LNCaP clone FGC (cell line): ENCODE measurements at places on chromosomes 2 and 18.

DNA sequence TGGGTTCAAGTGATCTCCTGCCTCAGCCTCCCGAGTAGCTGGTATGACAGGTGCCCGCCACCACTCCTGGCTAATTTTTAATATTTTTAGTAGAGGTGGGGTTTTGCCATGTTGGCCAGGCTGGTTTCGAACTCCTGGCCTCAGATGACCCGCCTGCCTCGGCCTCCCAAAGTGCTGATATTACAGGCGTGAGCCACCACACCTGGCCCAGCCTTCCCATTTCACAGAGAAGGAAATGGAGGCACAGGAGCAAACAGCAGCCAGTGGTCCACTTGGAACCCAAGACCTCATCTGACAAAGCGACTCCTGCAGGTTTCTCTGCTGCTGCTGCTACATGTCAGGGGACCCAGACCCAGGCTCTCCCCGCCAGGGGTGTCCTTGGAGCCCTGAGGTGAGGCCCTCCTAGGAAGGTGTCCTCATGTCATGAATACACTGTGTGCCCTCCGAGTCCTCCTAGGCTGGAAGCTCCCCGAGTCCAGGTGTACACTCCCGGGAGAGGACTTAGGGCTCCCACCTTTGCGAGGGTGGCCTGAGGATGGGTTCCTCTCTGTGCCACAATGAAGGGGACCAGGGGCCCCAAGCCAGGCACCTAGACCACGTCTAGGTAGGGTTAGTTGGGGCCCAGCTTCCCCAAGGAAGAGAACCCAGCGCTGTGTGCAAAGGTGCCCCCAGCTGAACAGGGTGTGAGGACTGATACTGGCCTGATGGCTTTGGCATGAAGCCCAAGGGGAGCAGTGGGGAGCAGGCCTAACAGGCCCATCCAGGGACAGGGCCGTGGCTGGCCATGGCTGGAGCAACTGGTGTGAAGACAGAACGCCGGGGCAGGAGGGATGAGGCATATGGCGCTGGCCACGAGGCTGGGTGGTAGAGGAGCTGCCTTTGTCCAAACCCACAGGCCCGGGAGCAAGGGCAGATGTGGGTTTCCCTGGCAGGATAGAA is 56.1 kb downstream of the HS6ST1 start:
- no peak for DNase-seq

DNA sequence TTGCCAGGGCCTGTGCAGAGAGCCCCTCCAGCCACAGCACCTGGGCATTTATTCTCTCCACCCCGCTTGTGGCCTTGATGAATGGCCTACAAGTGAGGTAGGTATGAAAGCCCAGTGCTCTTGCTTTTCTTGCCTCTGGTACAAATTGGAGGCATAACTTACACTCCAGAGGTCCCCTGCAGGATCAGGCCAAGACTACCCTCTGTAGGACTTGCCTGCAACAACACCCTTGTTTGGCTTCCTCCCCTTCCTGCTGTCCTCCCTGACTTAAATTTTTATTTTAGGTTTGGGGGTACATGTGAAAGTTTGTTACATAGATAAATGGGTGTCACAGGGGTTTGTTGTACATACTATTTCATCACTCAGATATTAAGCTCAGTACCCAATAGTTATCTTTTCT is 95.7 kb downstream of the CDC42EP3 start:
- DNase-seq = no peak

- no peak for DNase-seq
Measured at GRCh38 chr2:239179851-239180371, 220.9 kb downstream of the HDAC4 start.

- DNase-seq = no peak
Measured at GRCh38 chr18:35905436-35905835, 67.0 kb upstream of the RMP24 start.

- DNase-seq = no peak
Measured at GRCh38 chr2:85355073-85355410, 473 bp downstream of the ELMOD3 start.

DNA sequence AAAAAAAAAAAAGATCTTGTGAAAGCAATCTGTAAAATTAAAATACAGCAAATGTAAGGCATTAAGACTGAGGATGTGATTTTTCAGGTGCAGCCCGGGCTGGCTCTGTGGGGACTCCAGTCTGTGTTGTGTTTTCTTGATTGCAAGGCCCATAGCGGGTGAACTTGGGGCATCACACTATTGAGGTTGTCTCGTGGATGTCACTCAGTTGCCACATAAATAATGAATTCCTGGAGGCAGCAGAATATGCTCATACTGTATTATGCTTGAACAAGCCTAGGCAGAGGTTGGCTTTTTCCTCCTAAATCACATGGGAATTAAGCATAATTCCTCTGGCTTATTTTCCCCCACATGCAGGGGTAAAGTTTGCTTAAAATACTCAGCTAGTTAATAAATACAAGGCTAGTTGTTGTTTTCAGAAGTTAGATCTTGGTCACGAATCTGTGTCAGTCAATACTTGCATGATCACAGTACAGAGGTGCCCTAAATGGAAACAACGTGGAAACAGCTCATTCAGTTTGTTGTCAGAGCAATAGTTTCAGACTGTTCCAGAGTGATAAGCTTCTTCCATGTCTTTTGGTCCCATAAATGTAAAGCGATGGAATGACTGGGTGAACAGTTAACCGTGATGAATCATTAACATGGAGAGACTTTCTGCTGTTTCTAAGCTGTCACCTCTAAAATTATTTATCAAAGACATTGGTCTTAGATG is 16.4 kb downstream of the GEMIN6 start:
- DNase-seq = no peak

DNA sequence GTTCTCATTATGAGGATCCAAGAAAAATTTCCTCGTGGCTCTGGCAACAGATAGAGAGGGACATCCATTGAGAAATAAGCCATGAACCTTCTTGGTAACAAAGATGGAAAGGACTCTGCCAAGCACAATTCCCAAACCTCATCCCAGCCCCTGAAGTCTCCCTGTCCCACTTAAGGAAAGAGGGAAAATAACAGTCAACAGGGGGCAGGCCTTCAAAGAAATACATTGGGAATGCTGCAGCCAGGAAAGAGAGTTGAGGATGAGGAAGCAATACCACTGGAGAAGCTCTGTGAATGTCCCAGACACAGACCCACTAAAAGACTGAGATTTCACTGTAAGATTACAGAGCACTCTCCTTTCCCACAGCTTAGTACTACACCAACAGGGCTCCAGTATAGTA is 93.2 kb downstream of the CD226 start:
- no peak for DNase-seq

DNA sequence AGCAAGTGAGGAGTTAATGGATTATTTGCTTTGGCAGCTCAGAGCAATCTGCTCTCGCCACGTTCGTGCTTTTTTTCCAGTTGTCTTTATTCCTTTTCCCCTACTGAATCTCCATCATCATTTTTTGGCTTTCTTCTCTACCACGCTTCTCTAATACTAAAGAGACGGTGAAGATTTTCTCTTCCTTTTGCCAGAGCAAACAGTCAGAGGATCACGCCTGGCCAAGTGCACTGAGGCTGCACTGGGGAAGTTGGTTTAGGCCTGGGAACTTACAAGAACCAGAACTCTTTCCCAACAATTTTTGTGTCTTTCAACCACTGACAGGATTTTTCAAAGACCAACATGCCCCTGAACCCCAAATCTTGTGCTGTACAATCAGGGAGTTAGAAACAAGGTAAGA is 172.3 kb downstream of the PID1 start:
- no peak for DNase-seq

DNA sequence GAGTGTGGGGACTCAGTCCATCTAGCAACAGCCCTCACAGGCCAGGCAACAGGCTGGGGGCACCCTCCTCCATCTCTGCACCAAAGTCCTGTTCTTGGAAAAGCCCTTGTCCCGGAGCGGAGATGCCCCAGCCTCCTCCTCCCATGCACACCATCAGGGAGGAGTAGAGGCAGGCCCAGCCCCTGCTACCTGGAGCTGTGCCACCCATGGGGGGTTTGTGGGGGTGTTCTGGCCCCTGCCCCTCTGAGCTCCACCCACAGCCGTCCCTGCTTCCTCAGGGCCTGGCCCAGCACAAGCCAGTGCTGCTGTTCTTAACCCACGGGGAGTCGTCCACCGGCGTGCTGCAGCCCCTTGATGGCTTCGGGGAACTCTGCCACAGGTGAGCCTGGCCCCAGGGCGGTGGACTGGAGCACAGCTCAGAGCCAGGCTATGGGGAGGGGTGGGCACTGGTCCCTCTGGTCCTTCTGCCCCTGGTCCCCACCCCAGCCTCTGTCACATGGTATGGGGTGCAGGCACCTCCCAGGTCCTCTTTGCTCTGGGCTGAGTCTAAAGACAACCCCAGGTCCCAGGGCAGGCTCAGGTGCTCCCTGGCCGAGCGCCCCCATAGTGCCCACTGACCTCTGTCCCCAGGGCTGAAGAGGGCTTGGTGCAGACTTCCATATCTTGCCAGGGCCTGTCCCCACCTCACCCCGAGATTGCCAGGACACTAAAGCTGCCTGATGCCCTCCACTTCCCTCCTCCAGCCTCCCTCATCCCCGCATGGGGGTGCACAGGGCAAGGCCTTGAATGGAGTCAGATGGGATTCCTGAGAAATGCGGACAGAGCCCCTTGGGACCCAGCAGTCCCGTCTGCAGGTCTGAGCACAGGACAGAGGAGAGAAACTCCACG is 2.7 kb downstream of the AGXT start:
- DNase-seq = no peak

GRCh38 chr2:140567734-140568133 is 1563.1 kb downstream of the LRP1B start:
- no peak for DNase-seq

GRCh38 chr2:31401580-31401979 is 13.0 kb downstream of the XDH start:
- no peak for DNase-seq

- no peak for DNase-seq
Measured at GRCh38 chr2:44498551-44498950, 136.8 kb downstream of the CAMKMT start.

GRCh38 chr2:50515638-50516037 is 516.3 kb downstream of the NRXN1 start:
- no peak for DNase-seq

DNA sequence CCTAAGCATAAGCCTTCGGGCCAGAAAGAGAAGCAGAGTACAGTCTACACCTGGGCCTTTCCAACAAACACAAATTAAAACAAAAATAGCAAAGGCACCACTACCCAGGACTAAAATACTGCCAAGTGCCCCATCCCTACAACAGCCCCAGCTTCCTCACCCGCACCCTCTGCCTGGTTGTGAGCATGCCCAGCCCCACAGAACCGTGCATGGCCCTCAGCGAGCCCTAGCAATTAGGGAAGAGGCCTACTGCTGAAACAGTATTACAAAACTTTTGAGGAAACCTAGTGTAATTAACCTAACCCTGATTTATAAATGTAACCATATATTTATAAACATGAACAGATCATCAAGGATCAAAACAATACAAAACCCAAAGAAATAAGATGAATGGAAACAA is 44.2 kb downstream of the FARSB start:
- DNase-seq = no peak

DNA sequence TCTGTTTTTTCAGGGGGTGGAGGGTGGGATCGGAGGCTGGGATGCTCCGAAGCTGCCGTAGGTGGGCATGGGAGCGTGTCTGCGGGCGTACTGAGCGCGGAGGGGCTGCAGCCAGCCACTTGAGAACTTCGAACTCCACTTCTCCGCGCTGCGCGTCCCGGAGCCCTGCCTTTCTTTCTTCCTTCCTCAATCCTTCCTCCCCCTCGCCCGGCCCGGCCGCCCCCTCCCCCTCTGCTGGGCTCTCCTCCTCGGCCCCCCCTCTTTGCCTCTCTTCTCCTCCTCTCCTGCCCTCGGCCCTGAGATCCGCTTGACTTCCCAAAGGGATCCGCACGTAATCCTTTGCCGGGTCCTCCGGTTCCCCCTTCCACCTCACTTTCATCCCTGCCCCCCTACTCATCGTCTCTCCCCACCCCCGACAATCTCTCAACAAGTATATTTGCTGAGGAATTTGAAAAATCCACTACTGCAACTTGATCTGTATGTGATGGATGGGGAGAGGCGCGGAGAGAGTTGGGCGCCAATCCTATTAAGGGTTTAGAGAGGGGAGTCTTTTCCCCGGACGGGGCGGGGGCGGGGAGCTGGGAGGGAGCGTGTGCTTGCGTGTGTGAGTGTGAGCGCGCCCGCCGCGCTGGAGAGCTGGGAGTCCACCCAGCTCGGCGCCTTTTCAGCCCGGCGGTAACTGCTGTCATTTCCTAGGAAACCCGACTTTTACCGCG is 1.1 kb downstream of the GLI2 start:
- DNase-seq = no peak

GRCh38 chr2:160433466-160434140 is 60.0 kb downstream of the RBMS1 start:
- peak; percentile 64 for DNase-seq

- DNase-seq = no peak
Measured at GRCh38 chr2:64212801-64213321, 68.6 kb upstream of the PELI1 start.

DNA sequence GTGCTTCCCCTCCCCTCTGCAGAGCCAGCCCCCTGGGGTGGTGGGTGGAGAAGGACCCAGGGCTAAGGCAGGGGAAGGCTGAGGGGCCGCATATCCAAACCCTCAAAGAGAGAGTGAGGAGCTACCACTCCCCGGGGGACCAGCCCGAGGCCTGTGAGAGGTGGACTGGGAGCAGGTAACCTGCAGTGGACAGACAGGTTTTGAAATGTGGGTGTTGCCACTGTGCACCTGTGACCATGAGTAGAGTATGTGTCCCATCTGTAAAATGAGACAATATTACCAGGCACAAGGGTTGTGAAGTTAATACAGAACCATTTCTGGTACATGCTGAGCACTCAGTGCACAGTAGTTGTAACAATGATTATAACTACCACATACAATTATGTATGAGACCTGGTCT is 51.2 kb upstream of the POMC start:
- no peak for DNase-seq
